Sigmoid colon (tissue), 7 donors: ENCODE measurements at places on chromosomes 5 and 9.

GRCh38 chr5:177112589-177113220 lies 20.9 kb upstream of the NSD1 start:
- no peak for DNase-seq

DNA sequence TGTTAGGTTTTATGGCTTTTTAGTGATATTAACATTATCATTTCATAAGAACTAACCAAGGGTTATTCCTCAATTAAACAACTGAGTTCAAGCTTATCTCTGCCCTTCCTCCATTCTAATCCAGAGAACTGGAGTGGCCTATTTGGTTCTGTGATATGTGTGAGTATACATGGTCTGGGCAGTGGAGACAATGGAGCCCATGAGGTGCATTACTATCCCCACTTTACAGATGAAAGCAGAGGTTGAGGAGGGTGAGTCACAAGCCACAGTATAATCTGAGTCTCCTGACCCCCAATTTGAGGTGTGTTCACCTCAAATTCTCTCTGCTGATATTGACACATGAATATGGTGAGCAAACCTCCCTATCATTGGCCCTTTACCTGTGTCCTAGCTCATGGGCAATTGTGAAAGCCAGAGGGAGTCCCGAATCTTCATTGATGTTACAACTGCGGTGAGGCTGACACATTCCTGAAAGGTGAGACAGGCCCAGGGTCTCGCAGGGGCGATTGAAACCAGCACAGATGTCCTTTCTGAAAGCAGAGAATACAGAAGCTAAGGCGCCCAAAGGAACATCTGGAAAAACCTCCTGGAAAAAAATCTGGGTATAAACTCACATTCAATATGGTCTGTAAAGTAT lies 217.2 kb downstream of the TARS1 start:
- no peak for DNase-seq

DNA sequence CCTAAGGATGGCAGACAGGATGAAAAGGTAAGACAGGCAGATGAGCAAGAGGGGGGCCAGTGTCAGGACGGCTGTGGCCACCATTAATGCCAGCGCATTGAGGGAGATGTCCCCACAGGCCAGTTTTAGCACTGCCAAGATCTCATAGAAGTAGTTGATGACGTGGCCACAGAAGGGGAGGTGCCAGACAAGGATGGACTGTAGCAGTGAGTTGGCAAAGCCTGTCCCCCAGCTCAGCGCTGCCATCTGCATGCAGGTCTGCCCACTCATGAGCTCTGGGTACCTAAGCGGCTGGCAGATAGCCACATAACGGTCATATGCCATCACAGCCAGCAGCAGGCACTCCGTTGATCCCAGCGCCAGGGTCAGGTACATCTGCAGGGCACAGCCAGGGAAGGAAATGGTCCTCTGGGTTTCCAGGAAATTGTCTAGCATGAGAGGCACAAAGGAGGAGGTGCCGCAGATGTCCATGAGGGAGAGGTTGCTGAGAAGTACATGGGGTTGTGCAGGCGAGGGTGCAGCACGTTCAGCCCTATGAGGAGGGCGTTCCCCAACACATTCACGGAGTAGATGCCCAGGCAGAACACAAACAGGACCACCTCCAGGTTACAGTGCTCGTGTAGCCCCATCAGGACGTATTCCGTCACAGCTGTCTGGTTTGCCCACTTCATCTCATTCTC lies 10.8 kb downstream of the OR13J1 start:
- peak; percentile 64 for DNase-seq

- no peak for DNase-seq
Measured at GRCh38 chr5:168552146-168552545, 23.0 kb downstream of the FBLL1 start.
